ENCODE measurements at places on chromosomes 12 and 14.

- no peak for DNase-seq
Observed at GRCh38 chr14:81302638-81303037, 81.9 kb upstream of the GTF2A1 start.

DNA sequence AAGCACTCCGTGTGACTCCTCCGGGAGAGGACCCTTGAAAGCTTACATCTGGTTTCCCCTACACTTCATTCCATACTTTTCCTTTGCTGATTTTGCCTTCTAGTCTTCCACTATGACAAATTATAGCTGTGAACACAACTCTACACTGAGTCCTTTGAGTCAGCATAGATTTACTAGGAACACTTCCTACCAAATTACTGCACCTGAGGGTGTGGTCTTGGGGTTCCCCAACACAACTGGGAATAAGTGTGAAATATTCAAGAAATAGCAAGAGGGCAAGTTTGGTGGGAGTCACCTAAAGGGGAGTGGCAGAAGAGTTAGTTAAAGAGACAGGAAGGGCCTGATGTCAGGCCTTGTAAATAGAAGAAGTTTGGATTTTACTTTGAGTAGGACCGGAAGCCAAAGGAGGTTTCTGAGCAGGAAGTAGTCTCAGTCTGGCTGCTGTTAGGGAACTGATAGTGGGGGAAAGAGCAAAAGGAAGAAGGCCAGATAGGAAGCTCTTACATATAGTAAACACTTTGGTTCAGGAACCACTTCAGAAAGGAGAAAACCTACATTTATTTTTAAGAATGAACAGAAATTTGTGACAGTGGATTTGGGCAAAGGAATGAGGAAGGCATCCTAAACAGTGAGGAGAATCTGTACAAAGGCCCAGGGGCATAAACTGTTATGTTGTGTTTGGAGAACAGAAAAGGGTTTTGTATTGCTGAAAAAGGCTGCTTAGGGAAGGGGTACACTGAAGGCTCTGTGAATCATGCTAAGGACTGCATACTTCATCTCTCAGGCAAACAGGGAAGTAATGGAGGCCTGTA lies 14.2 kb downstream of the SEL1L start:
- no peak for DNase-seq

- DNase-seq = no peak
Observed at GRCh38 chr14:37021390-37021789, 151.0 kb downstream of the SLC25A21 start.

- no peak for DNase-seq
Observed at GRCh38 chr14:105931808-105932483, 405.6 kb downstream of the TMEM121 start.

DNA sequence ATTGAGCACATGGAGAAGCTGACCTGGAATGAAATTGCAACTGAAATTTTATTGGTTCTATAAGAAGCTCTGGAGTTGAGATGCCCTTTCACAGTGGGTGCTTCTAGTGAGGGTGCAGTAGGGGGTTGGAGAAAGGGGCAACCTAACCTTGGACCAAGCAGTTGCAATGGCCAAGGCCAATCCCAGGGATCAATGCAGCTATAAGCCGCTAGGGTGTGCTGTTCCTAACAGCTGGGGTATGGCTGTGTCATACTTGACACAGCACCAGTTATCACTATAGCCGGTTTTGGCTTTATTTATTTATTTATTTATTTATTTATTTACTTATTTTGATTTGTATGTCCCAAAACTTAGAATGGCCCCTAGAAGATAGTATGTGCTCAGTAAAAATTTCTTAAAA lies 505.9 kb downstream of the FLRT2 start:
- DNase-seq = no peak

DNA sequence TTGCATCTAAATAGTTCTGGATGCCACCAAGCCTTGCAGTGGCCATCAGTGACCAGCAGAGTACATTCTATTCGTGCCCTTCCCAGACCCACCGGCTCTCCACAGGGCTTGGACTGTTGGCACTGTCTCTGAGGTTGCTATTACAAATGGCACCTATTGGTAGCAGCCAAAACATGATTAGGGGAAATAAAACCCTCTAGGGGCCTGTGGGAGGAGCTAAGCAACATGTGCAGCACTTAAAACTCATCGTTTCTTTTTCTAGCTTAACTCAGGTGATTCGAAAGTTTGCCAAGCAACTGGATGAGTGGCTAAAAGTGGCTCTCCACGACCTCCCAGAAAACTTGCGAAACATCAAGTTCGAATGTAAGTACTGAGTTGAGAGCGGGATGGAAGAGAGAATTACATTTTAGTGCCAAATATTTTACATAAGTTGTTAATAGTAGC lies 65.4 kb upstream of the RIC8B start:
- no peak for DNase-seq

- no peak for DNase-seq
Observed at GRCh38 chr12:105733579-105733978, 403.1 kb downstream of the C12orf75 start.

DNA sequence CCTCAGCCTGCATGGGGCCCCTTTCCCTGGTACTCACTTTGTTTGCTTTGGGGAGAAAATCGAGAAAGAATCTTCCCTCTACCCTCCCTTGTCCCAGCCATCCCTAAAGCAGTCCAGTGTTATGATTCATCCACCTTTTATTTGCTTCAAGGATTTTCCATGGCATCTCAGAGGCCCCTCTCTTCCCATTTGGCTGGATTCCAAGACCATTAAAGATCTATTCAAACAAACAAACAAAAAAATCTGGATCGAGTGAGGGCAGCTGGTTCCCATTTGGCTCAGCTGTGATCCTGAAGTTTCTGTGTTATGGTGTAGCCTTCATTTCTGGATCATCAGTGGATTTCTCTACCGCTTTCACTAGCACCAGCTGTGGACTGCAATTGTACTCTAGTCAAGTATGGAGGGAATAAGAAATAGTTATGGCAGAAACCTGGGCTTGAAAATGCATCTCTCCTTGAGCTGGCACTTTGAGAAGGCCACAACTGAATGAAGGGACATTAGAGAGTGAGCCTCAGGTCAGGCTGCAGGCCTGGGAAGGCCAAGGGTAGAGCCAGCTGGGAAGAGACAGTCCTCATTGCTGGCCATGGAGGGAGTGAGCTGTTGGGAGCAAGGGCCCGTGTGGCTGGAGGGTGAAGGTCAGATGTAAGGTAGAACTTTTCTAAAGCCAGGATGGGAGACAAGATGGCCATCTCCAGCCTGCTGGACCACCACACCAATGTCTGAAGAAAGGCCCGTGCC lies 13.7 kb downstream of the KRT71 start:
- peak; percentile 7 for DNase-seq

- DNase-seq = no peak
Observed at GRCh38 chr12:122958198-122958888, 7.9 kb downstream of the ABCB9 start.

GRCh38 chr12:62793256-62794217 lies 141.4 kb downstream of the PPM1H start:
- DNase-seq = peak; percentile 62

- DNase-seq = no peak
Observed at GRCh38 chr12:124548854-124549378, 18.5 kb downstream of the NCOR2 start.

DNA sequence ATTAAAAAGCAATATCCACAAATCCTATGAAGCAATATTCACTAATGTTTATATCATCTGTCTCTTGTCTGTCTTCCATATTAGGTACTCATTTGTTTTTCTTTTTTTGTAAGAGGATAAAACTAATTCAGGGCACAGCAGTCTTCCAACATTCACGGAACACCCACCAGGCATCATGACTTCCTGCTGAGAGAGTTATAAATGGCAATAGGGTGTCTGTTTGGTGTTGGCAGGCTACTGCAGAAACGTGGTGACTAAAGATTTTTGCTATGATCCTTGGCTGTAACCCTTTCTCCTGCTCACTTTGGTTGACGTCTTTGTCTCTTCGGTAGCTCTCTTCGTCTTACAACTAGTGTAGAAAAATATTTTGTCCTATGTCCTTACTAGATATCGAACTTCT lies 860.6 kb upstream of the MGAT4C start:
- DNase-seq = no peak

- no peak for DNase-seq
Observed at GRCh38 chr14:22588526-22589095, 413 bp downstream of the DAD1 start.

Measured in right renal cortex interstitium (tissue), 3 donors.